Left ventricle myocardium superior (tissue), 1 donor: ENCODE measurements at places on chromosomes 5 and 9. TPM values are rescaled to one million over a fixed set of nuclear protein-coding genes. Genes with fewer than 3 reads are reported as not detected.

Gene TXNDC8
- not detected for total RNA-seq

Gene ROPN1L
- total RNA-seq = 0.20 TPM

Gene C7
- 199 TPM for total RNA-seq

Gene PCDHB7
- total RNA-seq = 0.77 TPM

Gene LRRC19
- total RNA-seq = not detected

Gene SCGB3A2
- total RNA-seq = not detected

Gene AK8
- total RNA-seq = 0.42 TPM

Gene DROSHA
- 41.5 TPM for total RNA-seq

Gene TERT
- total RNA-seq = not detected

Gene ANKRD33B
- total RNA-seq = 6.7 TPM

Gene SNCAIP
- total RNA-seq = 1.7 TPM
